Activated naive CD8-positive, alpha-beta T cell treated with anti-CD3 and anti-CD28 coated beads, Interleukin-2, amount 50 U/mL, for 16 hours (primary cell): ENCODE measurements at places on chromosomes 11 and 22.

GRCh38 chr11:79412761-79413160 is 28.1 kb downstream of the TENM4 start:
- no peak for DNase-seq

GRCh38 chr11:132504501-132505041 is 1027.7 kb downstream of the OPCML start:
- DNase-seq = no peak

GRCh38 chr11:59754494-59754858 is 700 bp upstream of the STX3 start:
- no peak for DNase-seq

DNA sequence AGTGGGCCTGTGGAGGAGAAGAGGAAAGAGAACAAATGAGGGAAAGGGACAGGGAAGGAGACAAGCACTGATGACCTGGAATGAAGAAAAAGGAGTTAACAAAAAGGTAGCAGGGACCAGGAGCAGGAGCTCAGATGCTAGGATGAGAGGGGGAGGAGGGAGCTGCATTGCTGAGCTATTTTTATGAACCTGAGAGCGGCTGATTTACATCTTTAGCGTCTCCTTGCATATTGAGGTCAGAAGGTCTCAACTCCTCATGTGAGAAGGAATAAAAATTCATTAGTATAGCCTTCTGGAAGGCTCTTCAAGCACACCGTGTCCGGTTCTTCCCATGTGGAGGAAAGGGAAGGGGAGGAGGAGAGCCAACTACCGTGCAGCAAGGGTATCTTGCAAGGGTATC is 33.1 kb upstream of the LRRC55 start:
- DNase-seq = no peak

- no peak for DNase-seq
Measured at GRCh38 chr11:2138068-2138430, 1.1 kb downstream of the IGF2 start.

- no peak for DNase-seq
Measured at GRCh38 chr11:17766073-17766359, 31.4 kb downstream of the KCNC1 start.

DNA sequence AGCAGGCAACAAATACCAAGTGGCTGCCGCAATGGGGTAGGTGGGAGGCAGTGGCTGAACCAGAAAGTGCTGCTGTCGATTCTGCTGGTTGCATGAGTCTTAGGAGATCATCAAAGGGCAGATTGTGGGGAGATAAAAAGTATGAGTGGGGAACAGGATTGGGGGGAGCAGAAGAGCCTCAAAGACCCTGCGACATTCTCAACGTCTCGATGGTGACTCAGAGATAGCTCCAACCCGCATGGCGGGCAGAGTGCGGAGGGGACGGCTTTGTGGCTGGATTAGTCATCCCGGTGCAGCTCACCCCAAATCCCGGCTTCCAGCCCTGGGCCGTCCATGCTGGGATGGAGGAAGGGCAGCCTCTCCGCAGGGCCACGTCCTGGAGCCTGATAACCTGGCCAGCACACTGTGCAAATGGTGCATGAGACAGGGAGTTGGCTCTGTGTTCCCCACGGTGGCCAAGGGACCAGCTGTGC is 11.6 kb upstream of the RTN4R start:
- no peak for DNase-seq

- no peak for DNase-seq
Measured at GRCh38 chr11:67273260-67273990, 7.2 kb downstream of the GRK2 start.

DNA sequence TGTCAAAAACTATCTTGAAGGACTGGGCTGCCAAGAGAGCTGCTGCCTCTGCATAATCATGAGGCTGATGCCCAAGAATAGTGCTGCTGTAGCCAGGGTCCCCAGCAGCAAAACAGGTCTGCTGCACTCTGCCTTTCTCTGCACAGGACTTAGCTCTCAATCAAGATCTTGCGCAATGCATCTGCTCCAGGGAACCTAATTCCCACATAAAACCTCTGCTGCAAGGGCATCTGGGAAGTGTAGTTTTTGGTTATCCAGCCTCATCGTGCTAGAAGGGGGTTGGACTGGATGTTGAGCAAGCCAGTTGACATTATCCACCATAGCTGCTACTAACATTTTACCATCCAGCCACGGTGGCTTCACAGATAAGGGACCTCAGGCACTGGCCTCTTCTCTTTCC is 192.7 kb downstream of the C11orf91 start:
- no peak for DNase-seq

- DNase-seq = no peak
Measured at GRCh38 chr22:39256186-39256552, 11.4 kb upstream of the PDGFB start.

DNA sequence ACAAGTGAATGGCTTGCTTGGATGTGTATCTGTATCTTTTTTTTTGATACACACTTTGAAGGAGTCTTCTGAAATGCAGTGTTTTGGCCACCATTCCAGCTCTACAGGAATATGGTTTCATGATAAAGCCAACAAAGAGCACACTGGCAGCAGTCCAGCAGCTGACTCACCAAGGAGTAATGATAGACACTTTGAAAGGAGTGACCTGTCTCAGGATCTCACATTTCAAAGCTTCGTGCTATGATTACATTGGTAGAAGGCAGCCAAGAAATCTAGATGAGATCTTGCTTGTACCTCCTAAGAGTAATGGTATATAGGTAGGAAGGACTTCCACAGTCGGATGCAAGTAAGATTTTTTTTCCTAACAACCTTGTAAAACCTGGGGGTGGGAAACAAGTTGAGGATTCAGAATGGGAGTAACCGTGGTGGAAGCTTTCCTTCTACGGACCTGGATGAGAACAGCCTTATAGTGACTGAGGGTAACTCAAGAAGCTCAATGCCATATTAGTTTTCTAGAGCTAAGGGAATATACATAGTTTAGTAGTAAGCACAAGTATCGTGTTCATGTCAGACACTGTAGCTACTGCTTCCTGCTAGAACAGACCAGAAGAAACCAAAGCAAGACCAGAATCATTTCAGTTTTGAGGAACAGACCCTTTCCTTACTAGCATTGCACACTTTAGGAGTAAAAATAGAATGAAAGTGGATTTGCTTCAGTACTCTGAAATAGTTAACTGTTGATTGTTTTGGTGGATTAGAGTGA is 25.0 kb downstream of the MTMR3 start:
- DNase-seq = no peak

GRCh38 chr22:43209971-43210370 is 23.0 kb upstream of the TTLL12 start:
- DNase-seq = no peak

DNA sequence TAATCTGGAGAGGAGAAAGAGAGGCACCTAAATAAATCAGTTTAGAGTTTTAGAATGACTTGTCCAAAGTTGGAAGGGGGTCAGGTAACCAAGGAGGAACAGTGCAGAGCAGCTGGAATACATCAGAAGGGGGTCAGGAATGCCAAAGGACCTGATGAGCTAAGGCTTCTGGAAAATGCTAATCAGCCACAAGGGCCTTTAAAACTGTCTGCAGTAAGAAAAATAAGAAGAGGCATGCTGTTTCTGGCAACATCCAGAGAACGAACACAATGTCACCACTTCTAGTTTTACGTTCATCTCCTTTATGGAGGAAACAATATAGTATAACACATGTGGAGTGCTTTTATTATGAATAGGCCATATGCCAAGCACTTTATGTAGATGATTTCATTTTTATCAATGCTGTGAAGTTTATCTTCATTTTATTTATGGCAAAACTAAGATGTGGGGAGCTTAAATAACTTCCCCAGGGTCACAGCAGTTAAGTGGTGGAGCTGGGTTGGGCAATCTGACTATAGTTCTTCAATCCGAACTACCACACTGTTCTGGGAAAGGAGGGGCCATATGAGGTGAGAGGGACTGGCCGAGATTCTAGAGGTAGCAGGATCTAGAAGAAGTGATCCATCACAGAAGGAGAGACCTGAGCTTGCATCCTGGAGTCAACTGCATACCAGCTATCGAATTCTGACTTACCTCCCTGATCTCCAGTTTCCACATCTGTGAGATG is 22.6 kb downstream of the ACO2 start:
- DNase-seq = no peak

DNA sequence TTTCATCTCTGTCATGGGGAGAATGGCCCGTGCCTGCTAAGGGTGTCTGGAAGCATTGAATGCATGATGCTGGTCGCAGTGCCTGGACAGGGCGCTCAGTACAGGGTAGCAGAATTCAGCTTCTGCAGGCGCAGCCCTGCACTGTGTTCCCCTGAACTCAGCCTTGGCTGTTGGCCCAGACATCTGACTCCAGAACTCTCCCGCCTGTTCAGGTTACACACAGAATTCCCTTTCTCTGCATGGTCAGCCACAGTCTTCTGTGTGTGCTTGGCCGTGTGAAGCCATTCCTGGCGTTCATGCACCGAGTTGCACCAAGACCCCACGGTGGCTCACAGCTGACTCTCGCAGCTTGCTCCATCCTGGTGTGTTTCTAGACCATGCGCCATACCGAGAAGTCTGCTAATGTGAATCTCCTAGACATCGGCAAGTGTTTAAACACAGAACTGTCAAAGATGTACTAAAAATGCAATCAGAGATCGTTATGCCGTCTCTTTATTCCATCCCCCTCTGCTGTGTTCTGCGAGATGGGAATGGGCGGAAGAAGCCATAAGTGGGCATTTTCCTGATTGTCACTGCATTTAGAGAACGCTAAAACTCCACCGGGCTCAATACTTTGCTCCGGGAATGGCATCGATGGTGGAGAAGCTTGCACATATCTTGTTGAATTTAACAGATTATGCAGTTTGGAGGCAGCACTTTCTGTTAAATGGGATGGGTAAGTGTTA is 55.6 kb downstream of the MPPED1 start:
- DNase-seq = no peak

GRCh38 chr22:46653596-46653995 is 33.4 kb downstream of the GRAMD4 start:
- no peak for DNase-seq

DNA sequence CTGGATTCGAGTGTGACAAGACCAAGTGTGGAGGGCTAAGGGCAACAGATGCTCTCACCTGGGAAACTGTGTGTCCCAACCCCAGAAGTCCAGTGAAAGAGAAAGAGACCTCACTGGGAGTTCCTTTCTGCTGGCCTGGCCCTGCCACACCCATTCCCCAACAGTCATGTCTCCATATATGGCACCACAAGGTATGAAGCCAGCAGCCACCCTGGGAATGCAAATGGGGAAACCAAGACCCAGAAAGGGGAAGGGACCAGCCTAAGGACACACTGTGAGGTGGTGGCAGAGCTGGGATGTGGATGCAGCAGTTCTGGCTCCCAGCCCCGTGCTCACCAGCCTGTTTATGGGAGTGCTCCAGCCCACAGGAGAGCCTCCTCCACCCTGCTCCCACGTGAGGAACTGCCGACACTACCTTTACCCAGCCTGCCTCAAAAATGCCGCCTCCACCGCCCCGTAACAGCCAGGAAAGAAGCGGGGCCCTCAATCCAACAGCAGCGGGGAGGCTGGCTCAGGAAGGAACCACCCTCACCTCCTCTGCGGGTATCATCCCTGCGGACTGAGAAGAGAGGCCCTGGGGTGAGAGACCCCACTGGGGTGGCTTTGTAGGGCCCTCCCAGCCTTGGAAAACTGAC is 12.6 kb downstream of the LMO1 start:
- no peak for DNase-seq

DNA sequence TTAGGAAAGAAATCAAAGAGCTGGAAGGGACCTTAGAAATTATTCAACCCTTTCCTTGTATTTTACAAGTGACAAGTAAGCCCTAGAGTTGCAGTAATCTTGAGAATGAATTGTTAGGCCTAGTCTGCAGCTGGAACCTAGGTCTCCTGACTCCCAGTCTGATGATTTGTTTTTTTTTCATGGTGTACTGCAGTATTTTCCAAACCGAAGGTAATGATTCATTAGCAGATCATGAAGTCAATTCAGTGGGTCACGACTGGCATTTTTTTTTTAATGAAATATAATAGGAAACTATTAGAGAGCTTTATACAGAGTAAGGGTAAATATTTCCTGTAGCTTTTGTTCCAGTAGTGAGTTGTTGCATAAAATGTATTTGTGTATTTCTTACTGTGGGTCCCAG is 42.8 kb downstream of the EXT2 start:
- DNase-seq = no peak

DNA sequence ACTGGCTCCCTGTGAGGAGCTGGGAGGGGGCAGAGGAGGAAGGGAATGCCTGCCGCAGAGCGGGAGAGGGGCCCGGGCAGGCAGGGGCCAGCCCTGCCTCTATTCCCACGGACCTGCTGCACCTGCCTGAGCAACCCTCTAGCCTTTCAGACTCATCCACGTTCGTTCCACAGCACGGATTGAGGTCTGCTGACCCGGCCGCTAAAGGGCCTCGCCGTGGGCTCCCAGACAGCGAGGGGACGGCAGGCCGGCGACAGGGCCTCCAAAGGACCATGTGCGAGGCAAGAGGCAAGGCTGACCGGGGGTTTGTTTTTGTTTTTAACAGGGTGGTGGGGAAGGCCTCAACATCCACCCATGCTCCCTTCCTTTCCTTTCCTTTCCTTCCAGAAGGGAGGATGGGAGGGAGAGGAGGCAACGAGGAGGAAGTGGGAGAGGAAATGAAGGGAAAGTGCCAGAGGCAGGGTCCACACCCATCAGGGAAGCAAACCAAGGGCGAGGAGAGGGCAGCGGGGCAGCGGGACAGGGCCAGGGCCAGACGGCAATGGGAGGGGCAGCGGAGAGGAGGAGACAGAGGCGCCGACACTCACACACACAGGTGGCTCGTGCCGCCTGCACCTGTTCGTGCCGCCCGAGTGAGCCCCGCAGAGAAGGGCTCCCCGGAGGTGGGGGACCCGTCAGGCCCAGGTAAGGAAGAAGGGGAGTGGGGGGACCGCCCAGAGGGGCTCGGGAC is 7.5 kb downstream of the LRFN4 start:
- DNase-seq = no peak

GRCh38 chr11:13308704-13309103 is 31.1 kb downstream of the BMAL1 start:
- DNase-seq = no peak

- no peak for DNase-seq
Measured at GRCh38 chr11:102669664-102670063, 35.9 kb downstream of the MMP27 start.

- DNase-seq = no peak
Measured at GRCh38 chr11:64243236-64243854, 2.5 kb downstream of the FKBP2 start.
